ENCODE measurements at places on chromosomes 1 and 21. TPM values are rescaled to one million over a fixed set of nuclear protein-coding genes. Genes with fewer than 3 reads are reported as not detected.
A peak's percentile ranks its signal among the peaks of the same experiment; 100 is the strongest.

TDRD5 gene
- 0.59 TPM for total RNA-seq

GPX7 gene
- 101 TPM for total RNA-seq

MROH9 gene
- 0.10 TPM for total RNA-seq

CLCNKA gene
- 0.20 TPM for total RNA-seq

CCDC24 gene
- total RNA-seq: 2.0 TPM

CIART gene
- total RNA-seq: 2.1 TPM

OR2G2 gene
- total RNA-seq: not detected

DNM3 gene
- 5.2 TPM for total RNA-seq

DNA sequence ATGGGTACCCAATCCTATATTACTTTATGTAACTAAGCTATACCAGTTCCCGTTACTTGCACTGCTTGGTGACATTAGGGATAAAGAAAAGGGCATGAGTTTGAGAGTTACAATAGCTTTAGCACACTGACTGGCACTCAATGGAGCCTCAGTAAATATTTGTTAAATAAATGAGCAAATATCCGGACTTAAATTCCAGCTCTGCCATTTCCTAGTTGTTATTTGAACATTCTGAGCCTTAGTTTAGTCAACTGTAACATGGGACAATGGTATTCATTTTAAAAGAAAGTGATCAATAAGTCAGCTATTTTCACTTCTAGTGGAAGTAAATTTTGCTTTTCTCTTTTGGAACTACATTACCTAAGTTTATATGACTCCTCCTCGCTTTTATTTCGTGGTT is 198.7 kb downstream of the ZC3H11B start:
- no peak for DNase-seq

DNA sequence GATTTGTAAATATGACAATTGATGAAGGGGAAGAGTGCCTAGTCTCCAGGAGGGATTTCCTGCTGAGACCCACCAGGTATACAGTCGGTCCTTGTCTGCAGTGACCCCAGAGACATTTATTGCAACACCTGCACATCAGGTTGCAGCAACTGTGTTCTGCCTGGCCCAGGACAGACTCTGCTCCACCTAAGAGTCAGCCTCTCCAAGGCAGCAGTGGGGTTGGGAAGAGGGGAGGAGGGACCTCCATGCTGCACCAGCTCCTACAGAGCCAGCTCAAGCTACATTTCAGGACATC is 120.4 kb upstream of the IRF2BP2 start:
- no peak for DNase-seq

DNA sequence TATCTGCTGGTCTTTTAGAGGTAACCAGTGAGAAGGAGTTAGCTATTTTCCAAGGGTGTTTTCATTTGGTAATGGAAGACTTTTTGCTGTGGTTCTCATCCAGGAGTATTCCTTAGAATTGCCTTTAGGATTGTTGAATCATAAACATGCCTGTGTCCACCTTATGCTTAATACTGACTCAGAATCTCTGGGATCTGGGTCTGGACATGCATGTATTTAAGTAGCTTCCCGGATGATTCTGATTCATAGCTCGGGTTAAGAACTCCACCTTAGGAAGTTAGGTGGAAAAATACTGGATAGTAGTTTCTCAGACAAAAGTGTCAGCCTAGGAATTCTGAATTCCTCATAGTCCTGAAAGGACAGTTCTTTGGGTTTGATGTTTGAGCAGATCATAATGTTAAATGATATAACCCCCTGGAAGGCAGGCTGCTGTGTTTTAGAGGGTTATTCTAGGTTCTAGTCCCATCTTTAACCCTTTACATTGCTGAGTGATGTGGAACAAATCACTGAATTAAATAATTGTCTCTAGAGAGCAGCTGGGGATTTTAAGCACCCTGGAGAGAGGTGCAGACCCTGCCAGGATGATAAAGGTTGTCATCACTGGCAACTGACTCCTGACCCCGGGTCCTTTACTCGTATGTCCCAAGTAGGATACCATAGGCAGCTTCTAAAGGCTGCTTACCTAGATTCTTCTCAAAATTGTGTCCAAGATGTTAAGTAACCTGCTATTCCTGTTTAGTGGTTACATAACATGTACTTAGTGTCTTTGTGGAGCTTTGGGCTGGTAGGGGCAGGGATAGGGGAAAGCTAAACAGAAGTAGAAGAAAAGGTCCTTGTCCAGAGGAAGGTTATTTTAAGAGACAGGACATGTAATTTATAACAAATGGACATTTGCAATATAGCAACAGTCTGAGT is 14.5 kb upstream of the C4BPB start:
- DNase-seq: no peak

- DNase-seq: no peak
Measured at GRCh38 chr1:154265586-154265985, 6.8 kb upstream of the HAX1 start.

DNA sequence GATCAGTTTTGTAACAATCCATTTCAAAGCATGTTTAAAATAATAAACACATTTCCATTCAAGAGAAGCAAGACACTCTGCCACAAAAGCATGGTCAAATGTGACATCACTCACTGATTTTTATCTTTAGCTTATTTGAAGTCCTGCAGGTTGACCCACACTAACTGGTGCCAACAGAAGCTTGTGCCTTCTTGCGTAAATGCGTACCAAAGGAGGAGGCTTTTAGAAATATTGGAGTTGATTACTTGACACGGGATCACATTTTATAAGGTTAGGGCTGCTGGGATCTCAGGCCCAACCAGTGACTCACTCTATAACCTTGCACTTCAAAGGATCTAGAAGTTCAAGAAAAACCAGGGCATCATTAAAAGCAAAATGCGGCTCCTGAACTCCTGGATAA is 203.6 kb downstream of the PCP4 start:
- no peak for DNase-seq

- DNase-seq: peak; percentile 57
Measured at GRCh38 chr1:118217141-118217838, 32.3 kb upstream of the SPAG17 start.

GRCh38 chr1:11893907-11894251 is 32.3 kb downstream of the KIAA2013 start:
- DNase-seq: no peak

DNA sequence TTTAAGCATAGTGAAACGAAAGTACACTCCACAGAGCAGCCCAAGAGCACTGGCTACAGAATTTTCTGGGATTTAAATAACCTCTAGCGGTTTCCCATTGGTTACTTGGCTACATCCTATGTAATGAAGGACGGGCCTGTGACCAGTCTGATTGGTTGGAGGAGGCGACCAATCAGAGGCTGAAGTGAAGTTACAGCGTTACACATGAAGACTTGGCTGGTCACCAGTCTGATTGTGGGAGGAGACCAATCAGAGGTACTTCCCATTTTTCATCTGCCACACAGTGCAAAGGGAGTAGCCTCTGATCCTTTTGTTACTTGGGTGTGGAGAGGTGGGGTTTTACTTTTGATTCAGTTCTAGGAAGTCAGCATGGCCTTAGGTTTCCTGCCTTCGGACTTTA is 142.7 kb upstream of the SERTAD4 start:
- no peak for DNase-seq

DNA sequence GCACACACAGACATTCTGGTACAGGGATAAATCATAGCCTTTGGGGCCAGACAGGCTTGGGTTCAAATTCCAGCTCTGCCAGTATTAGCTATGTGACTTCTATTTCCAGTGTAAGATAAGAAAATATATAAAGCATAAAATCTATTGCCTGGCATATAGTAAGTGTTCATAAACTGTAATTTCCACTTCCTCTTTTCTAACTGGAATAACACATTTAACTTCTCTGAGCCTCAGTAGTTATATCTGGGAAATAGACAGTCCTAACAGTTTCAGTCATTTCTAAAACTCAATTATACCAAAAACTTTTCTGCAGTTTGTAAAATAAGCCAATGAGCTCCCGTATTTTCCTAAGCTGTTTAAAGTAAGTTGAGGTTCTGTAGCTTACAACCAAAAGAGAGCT is 351.4 kb downstream of the ZNF326 start:
- no peak for DNase-seq

DNA sequence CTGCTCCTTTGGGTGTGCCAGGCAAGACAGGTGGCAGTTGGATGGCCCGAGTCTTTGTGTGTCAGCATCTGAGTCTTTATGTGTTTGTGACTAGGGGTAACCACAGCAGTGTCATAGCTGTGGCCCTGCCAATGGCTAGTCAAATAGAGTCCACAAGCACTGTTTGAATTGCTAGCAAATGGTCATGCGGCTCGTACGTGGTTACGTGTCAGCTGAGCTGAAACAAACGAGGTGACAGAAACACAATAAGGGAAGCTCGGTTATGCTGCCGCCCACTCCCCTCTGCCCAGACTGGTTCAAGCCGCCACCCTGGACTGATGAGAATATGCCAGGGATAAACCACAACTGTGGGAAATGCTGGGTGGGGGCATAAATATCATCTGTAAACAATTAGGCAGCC is 174.3 kb upstream of the LMO4 start:
- no peak for DNase-seq

GRCh38 chr1:202230939-202231645 is 37.5 kb downstream of the LGR6 start:
- DNase-seq: no peak

GRCh38 chr1:6111571-6111970 is 65.9 kb downstream of the KCNAB2 start:
- DNase-seq: no peak

DNA sequence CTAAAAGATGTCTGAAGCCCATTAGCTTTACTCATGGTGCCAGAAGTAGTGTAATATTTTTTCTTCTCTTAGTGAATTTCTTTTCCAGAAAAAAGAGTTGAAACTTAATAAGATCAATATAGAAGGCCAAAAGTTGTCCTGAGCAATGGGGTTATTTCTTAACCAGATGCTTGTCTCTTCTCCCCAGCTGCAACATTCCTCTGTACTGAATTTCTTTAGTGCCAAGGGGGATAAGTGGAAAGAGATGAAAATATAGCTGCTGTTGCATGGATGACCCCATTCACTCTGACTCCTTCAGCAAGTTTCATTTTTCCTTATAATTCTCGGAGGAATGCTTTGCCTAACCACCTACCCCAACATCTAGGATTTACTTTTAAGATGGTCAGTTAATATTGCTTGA is 675.0 kb downstream of the USP25 start:
- peak; percentile 74 for DNase-seq

GRCh38 chr1:16226490-16227179 is 10.3 kb downstream of the CPLANE2 start:
- DNase-seq: no peak
